ENCODE measurements at places on chromosomes 12 and 14.
A peak's percentile ranks its signal among the peaks of the same experiment; 100 is the strongest.

GRCh38 chr12:27305673-27306456 is 26.8 kb upstream of the BMAL2 start:
- DNase-seq: peak; percentile 48

- DNase-seq: no peak
Observed at GRCh38 chr12:69985656-69986055, 160.6 kb downstream of the MYRFL start.

- DNase-seq: no peak
Observed at GRCh38 chr12:65460063-65460462, 181.6 kb downstream of the MSRB3 start.

DNA sequence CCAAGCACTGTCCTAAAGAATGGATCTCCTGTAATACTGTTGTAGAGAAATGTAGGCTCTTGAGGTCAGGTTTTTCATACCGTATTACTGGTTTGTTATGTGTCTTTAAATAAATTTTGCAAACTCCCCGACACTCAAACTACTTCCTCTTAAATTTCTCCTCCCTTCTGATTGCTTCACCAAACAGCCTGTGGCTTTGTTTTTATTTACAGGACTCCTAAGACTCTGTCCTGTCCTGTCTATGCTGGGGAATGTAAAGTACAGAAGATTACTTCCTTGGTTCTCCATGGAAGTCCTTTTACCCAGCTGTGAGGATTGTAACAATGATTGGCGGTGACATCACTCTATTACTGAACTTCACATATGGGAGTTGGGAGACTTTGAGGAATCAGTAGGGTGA is 873.5 kb downstream of the DIO2 start:
- DNase-seq: no peak

- peak; percentile 83 for DNase-seq
Observed at GRCh38 chr14:25150401-25150800, 100.5 kb upstream of the STXBP6 start.

GRCh38 chr14:70442750-70443149 is 9.2 kb upstream of the ADAM21 start:
- DNase-seq: no peak

GRCh38 chr14:35696119-35696518 is 113.0 kb downstream of the RALGAPA1 start:
- no peak for DNase-seq

DNA sequence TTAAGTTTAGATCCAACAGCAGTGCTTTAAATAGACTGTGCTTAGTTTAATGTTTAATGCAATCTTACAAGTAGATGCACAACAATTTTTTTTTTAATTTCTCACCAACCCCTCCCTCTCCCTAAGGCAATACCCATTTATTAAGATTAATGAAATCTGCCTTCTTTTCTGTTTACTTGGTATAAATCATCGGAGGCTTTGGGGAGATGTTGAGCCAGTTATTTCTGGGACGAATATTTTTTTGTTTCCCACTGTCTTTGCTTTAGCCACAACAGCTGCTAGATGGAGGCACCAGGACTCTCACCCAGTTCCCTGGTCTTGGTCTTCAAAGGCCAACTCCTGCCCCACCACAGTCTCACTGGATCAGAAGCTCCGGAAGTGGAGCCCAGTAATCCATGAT is 113.4 kb downstream of the PLXNC1 start:
- DNase-seq: no peak

GRCh38 chr12:125193376-125194152 is 128.3 kb downstream of the AACS start:
- DNase-seq: peak; percentile 22

DNA sequence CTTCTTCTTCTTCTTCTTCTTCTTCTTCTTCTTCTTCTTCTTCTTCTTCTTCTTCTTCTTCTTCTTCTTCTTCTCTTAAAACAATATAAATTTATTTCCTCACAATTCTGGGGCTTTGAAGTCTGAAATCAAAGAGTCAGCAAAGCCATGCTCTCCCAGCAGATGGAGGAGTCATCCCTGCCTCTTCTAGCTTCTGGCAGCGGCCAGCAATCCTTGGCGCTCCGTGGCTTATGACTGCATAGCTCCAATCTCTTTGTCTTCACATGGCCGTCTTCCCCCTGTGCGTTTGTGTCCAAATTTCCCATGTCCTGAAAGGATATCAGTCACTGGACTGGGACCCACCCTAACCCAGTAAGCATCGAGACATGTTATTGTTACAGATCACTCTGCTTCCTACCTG is 22.9 kb downstream of the KCNA1 start:
- DNase-seq: no peak

DNA sequence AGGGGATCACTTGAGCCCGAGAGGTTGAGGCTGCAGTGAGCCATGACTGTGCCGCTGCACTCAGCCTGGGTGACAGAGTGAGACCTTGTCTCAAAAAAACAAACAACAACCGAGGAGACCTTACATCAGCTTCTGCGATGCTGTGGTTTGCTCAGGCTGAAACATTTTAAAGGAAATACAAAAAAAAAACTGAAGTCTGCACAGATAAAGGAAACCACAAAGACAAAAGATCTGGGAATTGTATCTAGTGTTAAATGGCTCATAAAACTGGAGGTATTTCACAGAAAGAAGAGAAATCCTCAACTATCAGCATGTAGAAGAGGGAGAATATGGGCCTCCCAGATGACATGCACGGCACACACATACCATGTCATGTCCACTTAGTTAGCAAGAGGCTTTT is 60.3 kb upstream of the VPS33A start:
- no peak for DNase-seq

DNA sequence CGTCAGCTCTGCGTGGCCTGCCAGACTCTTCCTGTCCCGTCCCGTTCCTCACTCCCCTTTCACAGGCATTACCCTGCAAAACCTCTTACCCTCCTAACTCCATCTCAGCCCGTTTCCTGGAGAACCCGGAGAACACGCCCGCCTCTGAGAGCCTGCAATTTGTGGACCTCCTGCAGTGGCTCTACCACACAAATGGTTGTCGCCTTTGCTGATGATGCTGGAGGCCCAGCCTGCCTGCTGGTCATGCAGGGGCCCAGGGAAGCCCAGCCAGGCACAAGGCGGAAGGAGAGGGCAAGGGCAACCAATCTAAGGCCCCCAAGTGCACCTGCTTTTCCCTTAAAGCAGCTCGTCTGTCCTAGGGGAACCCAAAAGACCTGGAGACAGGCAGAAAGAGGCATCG is 22.5 kb downstream of the RFLNA start:
- DNase-seq: no peak

DNA sequence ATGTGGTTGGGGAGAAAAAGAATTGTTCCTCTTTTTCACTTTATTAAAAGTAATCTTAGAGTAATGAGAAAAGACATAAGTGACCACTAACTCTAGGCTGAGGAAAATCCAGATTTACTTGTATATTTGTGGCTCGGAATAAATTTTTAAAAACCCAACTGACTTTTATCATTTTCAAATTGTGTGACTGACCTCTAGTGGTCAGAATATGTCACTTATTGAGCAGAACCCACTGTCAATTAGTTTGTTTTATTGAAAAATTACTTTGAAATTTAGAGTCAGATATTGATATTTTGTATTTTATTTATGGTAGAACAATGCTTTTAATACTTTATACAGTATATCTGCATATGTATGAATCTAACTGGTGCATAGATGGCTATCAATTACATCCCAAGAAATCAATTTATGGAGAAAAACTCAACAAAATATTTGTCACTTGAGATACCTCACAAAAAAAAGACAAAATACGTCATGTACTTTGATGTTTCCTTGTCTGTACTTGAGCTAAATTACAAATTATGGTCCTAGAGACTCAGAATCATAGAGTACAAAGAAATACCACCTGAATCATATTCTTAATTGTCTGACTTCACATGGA is 229.4 kb downstream of the CNTN1 start:
- peak; percentile 13 for DNase-seq

GRCh38 chr12:46209914-46210872 is 58.6 kb downstream of the SLC38A1 start:
- DNase-seq: peak; percentile 91

GRCh38 chr12:53999559-54000115 is 324 bp upstream of the HOXC9 start:
- DNase-seq: peak; percentile 93

DNA sequence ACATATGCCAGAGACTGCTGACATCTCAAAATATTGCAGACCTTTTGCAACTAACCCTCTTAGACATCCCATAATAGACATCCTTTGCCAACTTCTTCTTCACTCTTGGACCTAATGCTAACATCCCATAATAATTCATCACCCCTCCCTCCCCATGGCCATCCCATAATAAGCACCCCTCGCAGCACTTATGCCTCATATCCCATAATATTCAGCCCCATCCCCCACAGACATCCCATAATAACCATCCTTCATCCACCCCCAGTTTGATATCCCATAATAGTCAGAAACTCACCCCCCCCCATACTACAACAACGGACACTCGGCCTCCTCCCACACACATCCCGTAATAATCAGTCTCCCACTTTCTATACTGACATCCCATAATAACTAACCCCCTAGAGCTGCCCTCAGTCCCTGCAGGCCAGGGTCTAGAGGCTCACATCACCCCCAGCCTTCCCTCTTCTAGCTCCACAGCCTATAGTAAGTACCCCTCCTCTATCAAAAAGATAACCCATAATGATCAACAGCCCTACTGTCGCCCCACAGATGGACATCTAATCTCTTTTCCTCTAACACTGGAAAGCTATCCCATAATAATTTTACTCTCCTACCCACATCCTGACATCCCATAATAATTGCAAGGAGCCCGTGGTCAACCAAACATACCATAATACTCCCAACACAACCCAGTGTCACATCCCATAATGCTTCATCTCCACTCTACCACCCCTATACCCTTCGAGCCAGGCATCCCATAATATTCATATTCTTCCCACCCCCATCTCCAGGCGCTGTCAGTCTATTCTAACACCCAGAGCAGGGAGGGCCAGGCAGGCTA is 792 bp upstream of the CHD4 start:
- peak; percentile 54 for DNase-seq

- DNase-seq: no peak
Observed at GRCh38 chr12:99142651-99143050, 497.6 kb downstream of the APAF1 start.

DNA sequence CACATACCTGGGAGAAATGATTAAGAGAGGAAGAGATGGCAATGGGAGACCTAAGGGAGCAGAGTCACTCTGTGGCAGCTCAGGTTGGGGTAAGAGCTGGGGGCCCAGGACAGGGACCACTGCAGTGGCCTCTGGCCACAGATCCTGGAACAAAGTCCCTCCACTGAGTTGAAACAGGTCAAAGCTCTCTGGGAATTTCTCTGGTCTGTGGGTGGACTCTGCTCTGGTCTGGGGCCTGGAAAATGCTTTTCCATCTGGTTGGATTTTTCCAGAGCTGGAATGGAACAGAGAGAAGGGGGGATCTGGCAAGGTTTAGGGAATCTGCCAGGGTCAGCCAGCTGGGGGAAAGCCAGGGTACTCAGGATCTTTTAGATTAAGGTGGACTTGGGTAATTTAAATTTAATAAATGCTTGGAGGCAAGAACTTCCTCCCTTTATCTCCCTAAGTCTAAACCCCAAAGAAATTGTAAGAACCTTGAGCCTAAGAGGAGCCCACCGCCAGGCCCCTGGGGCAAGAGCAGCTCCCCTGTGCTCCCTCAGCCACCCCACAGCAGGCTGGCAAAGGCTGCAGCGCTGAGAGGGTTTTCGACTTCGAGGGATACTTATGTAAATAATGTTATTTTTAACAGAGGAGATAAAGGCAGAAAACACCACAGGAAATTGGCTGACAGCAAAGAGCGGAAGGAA is 3.7 kb downstream of the HOXC10 start:
- DNase-seq: no peak

DNA sequence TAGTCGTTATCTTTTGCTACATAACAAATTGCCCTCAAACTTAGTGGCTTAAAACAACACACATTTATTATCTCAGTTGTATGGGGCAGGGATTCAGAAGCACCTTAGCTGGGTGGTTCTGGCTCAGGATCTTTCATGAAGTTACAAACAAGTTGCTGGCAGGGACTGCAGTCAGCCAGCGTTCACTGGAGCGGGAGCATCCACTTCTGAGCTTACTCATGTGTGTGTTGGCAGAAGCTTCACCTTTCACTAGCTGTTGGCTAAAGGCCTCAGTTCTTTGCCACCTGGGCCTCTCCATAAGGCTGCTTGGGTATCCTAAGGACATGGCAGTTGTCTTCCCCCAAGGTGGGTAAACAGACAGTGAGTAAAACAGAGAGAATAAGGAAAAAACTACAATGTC is 365.7 kb downstream of the RPS29 start:
- DNase-seq: no peak

All from myocyte (in vitro differentiated cells).